ENCODE measurements at places on chromosomes 7 and 10. TPM values are rescaled to one million over a fixed set of nuclear protein-coding genes. Genes with fewer than 3 reads are reported as not detected.

Gene CCDC136
- 34.6 TPM for total RNA-seq

Gene COMMD3
- 57.3 TPM for total RNA-seq

Gene SLC18A3
- 0.34 TPM for total RNA-seq

Gene CTBP2
- 122 TPM for total RNA-seq

Gene RSPH10B2
- total RNA-seq: 0.95 TPM

Gene NODAL
- total RNA-seq: not detected

Gene DDC
- not detected for total RNA-seq

Gene PRRT4
- 9.5 TPM for total RNA-seq

Gene LIPM
- total RNA-seq: not detected

Gene RGS10
- total RNA-seq: 15.4 TPM

Gene IFIT1B
- total RNA-seq: not detected

Gene EVX1
- 1.4 TPM for total RNA-seq

Gene AFAP1L2
- total RNA-seq: 5.7 TPM

Gene CNPY1
- total RNA-seq: not detected

Gene ECHDC3
- total RNA-seq: 5.7 TPM

Gene NRG3
- 0.57 TPM for total RNA-seq

Gene CHRM2
- total RNA-seq: 40.9 TPM

Gene SAMD9L
- total RNA-seq: 2.1 TPM

Gene KCNIP2
- 6.8 TPM for total RNA-seq

Gene SMKR1
- 2.5 TPM for total RNA-seq

Gene MYH16
- total RNA-seq: not detected

Gene GRM3
- total RNA-seq: not detected

Gene KAZALD1
- total RNA-seq: 15.9 TPM

Gene PTPN20
- total RNA-seq: not detected

Gene ACTL6B
- total RNA-seq: not detected

Gene SEMA4G
- total RNA-seq: 22.2 TPM

Gene CPXM2
- total RNA-seq: 0.92 TPM

Gene NEURL1
- 0.40 TPM for total RNA-seq

Gene SYT15B
- 0.73 TPM for total RNA-seq

Gene FKBP6
- total RNA-seq: not detected

Gene FKBP9
- 208 TPM for total RNA-seq

Gene KCNMA1
- total RNA-seq: 44.0 TPM

Gene EBLN1
- total RNA-seq: not detected

Gene SFR1
- total RNA-seq: 6.4 TPM

Gene H2BK1
- not detected for total RNA-seq

Gene CYP26A1
- total RNA-seq: 76.0 TPM

Gene CYP3A4
- not detected for total RNA-seq

Gene HOXA2
- 33.9 TPM for total RNA-seq

Gene UCN3
- total RNA-seq: not detected

Gene CDC14C
- 0.11 TPM for total RNA-seq

Gene PALD1
- 5.6 TPM for total RNA-seq

Gene LRIT1
- total RNA-seq: not detected

Gene SOSTDC1
- 13.6 TPM for total RNA-seq

Gene TRPV6
- total RNA-seq: 4.2 TPM

Gene RAMP3
- not detected for total RNA-seq

Gene AGAP5
- total RNA-seq: 12.8 TPM

Gene PRTFDC1
- total RNA-seq: 26.3 TPM

Gene TACR2
- total RNA-seq: not detected
